ENCODE measurements at places on chromosomes 13 and 19. TPM values are rescaled to one million over a fixed set of nuclear protein-coding genes. Genes with fewer than 3 reads are reported as not detected.

The PEX11G gene
- polyA plus RNA-seq = 3.1 TPM

The LIM2 gene
- polyA plus RNA-seq = not detected

The WDR88 gene
- polyA plus RNA-seq = 0.34 TPM

The ZNF600 gene
- polyA plus RNA-seq = 11.2 TPM

The GJA3 gene
- not detected for polyA plus RNA-seq

The PNMA8A gene
- not detected for polyA plus RNA-seq

DNA sequence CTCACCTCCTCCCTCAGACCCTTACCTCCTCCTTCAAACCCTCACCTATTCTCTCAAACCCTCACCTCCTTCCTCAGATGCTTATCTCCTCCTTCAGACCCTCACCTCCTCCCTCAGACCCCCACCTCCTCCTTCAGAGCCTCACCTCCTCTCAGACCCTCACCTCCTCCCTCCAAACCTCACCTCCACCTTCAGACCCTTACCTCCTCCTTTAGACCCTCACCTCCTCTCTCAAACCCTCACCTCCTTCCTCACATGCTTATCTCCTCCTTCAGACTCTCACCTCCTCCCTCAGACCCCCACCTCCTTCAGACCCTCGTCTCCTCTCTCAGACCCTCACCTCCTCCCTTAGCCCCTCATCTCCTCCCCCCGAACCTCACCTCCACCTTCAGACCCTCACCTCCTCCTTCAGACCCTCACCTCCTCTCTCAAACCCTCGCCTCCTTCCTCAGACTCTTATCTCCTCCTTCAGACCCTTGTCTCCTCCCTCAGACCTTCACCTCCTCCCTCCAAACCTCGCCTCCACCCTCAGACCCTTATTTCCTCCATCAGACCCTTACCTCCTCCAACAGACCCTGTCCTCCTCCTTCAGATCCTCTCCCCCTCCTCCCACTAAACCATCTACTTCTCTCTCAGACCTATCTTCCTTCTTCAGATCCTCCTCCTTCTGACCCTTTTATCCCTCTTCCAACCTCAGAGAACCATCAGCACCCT lies 2.5 kb upstream of the BCL3 start:
- no peaks in the 10 kb centered on the region for H3K27me3 ChIP-seq
- no peak overlapping the region for H3K4me3 ChIP-seq
- no peak overlapping the region for H3K27ac ChIP-seq
- no peaks in the 10 kb centered on the region for H3K36me3 ChIP-seq
- no peak for DNase-seq

DNA sequence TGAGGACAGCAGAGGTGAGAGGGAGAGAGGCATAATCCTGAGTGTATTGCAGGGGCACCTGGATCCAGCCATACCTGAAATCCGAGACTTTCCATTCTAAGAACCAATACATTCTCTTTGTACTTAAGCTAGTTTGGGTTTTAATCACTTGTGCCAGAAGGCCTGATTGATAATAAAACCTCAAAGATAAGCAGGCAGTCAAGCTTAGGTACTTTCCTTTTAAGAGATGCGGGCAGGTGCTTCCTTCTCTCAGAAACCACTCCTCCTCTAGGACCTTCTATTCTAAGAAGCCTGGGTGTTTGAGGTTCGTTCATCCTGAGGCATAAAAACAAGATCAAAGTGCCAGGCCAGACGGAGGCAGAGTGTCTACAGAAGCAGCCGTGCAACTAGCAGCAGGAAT lies 22.2 kb downstream of the FAM187B start:
- DNase-seq = peak; percentile 52
- H3K27me3 ChIP-seq = no peaks in the 10 kb centered on the region
- peaks cover 37% of the 10 kb centered on the region for H3K4me1 ChIP-seq
- H3K27ac ChIP-seq = peak overlapping the region; percentile 83

DNA sequence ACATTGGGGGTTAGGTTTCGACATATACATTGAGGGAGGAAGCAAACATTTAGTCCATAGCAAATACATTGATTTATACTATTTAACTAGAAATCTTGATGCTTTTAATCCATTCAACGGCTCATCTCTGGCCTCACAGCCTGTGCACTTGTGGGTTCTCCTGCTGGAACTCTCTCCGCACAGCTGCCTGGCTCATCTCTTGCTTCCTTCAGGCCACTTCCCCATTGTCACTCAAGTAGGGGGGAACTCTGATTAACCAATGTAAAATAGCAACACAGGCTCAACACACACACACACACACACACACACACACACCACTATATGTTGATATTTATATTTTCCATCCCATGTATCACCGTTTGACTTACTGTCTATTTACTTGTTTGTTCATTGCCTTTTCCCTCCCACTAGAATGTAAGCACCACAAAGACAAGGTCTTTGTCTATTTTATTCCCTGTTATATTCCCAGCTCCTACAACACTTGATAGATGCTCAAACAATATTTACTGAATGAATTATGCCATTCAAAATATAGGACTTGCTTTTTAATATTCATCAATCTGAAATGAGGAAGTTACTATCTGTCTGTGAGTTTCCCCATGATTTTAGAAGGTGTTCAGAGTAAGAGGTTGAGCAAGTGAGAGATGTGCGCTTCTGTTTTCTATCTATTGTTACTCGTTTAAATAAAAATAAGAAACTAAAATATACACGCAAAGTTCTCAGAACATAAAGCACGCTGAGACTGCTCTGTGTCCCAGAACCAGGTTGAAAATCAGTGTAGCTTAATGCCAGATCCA lies 29.8 kb upstream of the PABPC3 start:
- H3K27ac ChIP-seq = no peak overlapping the region
- no peaks in the 10 kb centered on the region for H3K36me3 ChIP-seq
- H3K4me1 ChIP-seq = no peaks in the 10 kb centered on the region
- no peak for DNase-seq
- no peak overlapping the region for H3K4me3 ChIP-seq
- no peaks in the 10 kb centered on the region for H3K27me3 ChIP-seq

GRCh38 chr13:105804561-105805190 lies 730.8 kb downstream of the EFNB2 start:
- no peaks in the 10 kb centered on the region for H3K36me3 ChIP-seq
- H3K27ac ChIP-seq = no peak overlapping the region
- H3K4me1 ChIP-seq = no peaks in the 10 kb centered on the region
- no peak overlapping the region for H3K4me3 ChIP-seq
- H3K27me3 ChIP-seq = no peaks in the 10 kb centered on the region

DNA sequence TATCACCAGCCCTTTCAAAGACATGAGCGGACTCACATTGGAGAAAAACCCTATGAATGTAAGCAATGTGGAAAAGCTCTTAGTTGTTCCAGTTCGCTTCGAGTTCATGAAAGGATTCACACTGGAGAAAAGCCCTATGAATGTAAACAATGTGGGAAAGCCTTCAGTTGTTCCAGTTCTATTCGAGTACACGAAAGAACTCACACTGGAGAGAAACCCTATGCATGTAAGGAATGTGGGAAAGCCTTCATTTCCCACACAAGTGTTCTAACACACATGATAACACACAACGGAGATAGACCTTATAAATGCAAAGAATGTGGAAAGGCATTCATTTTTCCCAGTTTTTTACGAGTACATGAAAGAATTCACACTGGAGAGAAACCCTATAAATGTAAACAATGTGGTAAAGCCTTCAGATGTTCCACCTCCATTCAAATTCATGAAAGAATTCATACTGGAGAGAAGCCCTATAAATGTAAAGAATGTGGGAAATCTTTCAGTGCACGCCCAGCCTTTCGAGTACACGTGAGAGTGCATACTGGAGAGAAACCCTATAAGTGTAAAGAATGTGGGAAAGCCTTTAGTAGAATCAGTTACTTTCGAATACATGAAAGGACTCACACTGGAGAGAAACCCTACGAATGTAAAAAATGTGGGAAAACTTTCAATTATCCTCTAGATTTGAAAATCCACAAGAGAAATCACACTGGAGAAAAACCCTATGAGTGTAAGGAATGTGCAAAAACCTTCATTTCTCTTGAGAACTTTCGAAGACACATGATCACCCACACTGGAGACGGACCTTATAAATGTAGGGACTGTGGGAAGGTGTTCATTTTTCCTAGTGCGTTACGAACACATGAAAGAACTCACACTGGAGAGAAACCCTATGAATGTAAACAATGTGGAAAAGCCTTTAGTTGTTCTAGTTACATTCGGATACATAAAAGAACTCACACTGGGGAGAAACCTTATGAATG lies 17.6 kb downstream of the ZNF791 start:
- H3K4me1 ChIP-seq = no peaks in the 10 kb centered on the region
- H3K4me3 ChIP-seq = no peak overlapping the region
- peaks cover 33% of the 10 kb centered on the region for H3K36me3 ChIP-seq
- no peaks in the 10 kb centered on the region for H3K27me3 ChIP-seq
- H3K27ac ChIP-seq = no peak overlapping the region

DNA sequence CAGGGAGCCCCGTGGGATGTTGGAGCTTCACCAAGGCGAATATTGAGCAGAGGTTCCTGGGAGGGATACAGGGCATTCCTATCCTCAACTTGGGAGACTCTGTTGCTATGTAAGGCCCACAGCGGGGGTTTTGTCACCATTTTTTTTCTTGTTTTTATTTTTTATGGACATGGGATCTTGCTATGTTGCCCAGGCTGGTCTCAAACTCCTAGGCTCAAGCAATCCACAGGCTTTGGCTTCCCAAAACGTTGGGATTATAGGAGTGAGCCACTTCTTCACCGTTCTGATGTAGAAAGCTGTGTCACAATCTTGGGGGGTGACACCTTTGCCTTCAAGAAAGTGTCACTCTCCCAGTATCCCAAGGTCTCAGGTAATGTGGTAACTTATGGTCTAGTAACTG lies 2.6 kb downstream of the DLL3 start:
- H3K27ac ChIP-seq = no peak overlapping the region
- H3K27me3 ChIP-seq = peaks cover 19% of the 10 kb centered on the region

DNA sequence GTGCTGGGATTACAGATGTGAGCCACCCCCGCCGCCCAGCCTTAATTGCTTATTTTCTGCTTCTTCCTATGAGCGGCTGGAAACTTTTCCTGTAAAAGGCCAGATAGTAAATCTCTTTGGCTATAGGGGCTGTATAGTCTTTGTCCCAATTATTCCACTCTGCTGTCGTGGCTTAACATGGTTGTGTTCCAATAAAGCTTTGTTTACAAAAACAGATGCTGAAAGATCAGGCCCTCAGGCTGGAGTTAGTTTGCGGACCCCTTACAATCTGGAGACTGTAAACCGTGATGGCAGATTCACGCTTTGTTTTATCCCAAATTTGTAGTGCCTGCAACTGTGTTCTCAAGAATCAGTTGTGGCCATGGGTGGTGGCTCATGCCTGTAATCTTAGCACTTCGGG lies 10.7 kb downstream of the KCNC3 start:
- H3K27me3 ChIP-seq = peaks cover 1% of the 10 kb centered on the region
- H3K4me1 ChIP-seq = no peaks in the 10 kb centered on the region
- H3K36me3 ChIP-seq = no peaks in the 10 kb centered on the region
- no peak overlapping the region for H3K4me3 ChIP-seq
- H3K27ac ChIP-seq = no peak overlapping the region
- DNase-seq = no peak

GRCh38 chr13:41788552-41788951 lies 172.4 kb downstream of the VWA8 start:
- H3K36me3 ChIP-seq = no peaks in the 10 kb centered on the region
- H3K4me3 ChIP-seq = no peak overlapping the region
- H3K27ac ChIP-seq = no peak overlapping the region

DNA sequence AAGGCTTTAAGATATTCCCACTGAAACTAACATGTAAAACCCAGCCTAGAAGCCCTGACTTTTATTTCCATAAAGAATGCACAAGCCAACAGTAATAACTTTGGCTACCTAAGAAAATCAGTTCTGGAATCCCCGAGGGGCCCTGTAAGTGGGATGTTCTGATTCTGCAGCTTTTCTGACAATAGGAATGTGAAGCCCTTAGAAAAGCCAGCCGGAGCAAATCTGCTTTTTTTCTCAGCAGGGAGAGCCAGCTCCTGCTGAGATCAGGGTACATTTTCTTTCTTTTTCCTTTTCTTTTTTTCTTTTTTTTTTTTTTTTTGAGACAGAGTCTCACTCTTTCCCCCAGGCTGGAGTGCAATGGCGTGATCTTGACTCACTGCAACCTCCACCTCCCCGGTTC lies 8.0 kb upstream of the GARRE1 start:
- no peak overlapping the region for H3K4me3 ChIP-seq
- no peaks in the 10 kb centered on the region for H3K36me3 ChIP-seq
- peaks cover 7% of the 10 kb centered on the region for H3K4me1 ChIP-seq
- H3K27ac ChIP-seq = no peak overlapping the region

GRCh38 chr19:12092956-12093355 lies 28.4 kb downstream of the ZNF844 start:
- H3K36me3 ChIP-seq = no peaks in the 10 kb centered on the region
- H3K27ac ChIP-seq = no peak overlapping the region
- H3K4me3 ChIP-seq = peak overlapping the region; percentile 52
- no peaks in the 10 kb centered on the region for H3K27me3 ChIP-seq

GRCh38 chr13:44453881-44454280 lies 80.3 kb downstream of the SERP2 start:
- H3K27ac ChIP-seq = no peak overlapping the region
- no peaks in the 10 kb centered on the region for H3K27me3 ChIP-seq
- no peaks in the 10 kb centered on the region for H3K4me1 ChIP-seq

GRCh38 chr13:37100731-37101130 lies 4.7 kb downstream of the CSNK1A1L start:
- no peaks in the 10 kb centered on the region for H3K36me3 ChIP-seq
- no peaks in the 10 kb centered on the region for H3K27me3 ChIP-seq
- no peak for DNase-seq
- H3K4me3 ChIP-seq = no peak overlapping the region
- no peak overlapping the region for H3K27ac ChIP-seq

- H3K4me3 ChIP-seq = peak overlapping the region; percentile 69
- H3K4me1 ChIP-seq = peaks cover 34% of the 10 kb centered on the region
Measured at GRCh38 chr19:37932985-37933936, 26.3 kb downstream of the SIPA1L3 start.

- peaks cover 6% of the 10 kb centered on the region for H3K4me1 ChIP-seq
- DNase-seq = no peak
- H3K27me3 ChIP-seq = no peaks in the 10 kb centered on the region
- H3K4me3 ChIP-seq = no peak overlapping the region
Measured at GRCh38 chr19:32688311-32688710, 3.3 kb upstream of the NUDT19 start.

DNA sequence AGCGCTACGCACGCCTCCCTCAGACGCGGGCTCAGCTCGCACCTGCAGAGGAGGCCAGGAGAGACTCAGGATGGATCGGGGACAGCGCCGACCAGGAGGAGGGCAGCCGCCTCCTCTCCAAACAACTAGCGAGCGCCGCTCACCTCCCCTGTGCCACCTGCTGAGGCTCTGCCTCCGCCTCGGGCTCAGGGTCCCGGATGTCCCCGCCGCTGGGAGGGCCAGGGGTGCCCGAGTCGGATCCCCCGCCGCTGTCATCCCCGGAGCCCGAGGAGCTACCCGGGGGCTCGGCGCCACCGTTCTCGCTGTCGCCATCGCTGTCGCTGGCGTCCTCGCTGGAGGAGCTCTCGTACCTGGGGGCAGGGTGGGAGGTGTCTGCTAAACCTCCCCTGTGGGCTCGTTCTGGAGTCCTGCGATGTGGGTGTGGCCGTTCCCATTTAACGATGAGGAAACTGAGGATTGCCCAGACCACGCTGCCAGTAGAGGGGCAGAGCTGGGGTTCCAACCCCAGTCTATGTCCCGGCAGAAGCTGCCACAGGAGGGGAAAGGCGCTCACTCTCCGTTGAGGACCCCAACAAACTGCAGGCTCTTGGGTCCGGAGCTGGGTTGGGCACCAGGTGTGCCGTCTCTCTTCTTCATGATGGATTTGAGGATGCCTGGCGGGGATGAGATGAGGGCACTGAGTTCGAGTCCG lies 9.2 kb downstream of the KANK3 start:
- H3K36me3 ChIP-seq = no peaks in the 10 kb centered on the region

GRCh38 chr13:27917121-27917947 lies 2.5 kb upstream of the PDX1 start:
- DNase-seq = no peak
- H3K4me3 ChIP-seq = no peak overlapping the region
- no peaks in the 10 kb centered on the region for H3K4me1 ChIP-seq
- no peak overlapping the region for H3K27ac ChIP-seq
- H3K27me3 ChIP-seq = peaks cover 13% of the 10 kb centered on the region

All from GM12878 (cell line).